ENCODE measurements at places on chromosomes 2 and 18.

GRCh38 chr2:97743913-97744312, 30.5 kb downstream of the ZAP70 start:
- no peak for DNase-seq

GRCh38 chr2:227164763-227165291, 403 bp downstream of the COL4A3 start:
- no peak for DNase-seq

DNA sequence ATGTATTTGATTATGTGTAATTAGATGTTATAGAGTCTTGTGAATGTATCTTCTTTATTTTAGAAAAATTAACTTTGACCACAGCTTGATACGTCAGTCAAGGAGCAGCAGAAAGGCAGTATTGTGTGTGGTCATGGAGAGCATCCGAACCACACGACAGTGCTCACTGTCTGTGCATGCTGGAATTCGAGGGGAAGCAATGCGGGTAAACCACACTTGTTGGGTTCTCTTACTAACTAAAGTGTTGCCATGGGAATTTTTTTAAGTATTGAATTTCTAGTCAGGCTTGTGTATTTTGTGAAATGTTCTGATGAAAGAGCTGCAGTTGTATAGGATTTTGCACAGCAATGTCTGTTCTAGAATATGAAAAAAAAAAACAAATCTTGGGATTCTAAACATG, 4.8 kb downstream of the PJVK start:
- DNase-seq, result no peak

DNA sequence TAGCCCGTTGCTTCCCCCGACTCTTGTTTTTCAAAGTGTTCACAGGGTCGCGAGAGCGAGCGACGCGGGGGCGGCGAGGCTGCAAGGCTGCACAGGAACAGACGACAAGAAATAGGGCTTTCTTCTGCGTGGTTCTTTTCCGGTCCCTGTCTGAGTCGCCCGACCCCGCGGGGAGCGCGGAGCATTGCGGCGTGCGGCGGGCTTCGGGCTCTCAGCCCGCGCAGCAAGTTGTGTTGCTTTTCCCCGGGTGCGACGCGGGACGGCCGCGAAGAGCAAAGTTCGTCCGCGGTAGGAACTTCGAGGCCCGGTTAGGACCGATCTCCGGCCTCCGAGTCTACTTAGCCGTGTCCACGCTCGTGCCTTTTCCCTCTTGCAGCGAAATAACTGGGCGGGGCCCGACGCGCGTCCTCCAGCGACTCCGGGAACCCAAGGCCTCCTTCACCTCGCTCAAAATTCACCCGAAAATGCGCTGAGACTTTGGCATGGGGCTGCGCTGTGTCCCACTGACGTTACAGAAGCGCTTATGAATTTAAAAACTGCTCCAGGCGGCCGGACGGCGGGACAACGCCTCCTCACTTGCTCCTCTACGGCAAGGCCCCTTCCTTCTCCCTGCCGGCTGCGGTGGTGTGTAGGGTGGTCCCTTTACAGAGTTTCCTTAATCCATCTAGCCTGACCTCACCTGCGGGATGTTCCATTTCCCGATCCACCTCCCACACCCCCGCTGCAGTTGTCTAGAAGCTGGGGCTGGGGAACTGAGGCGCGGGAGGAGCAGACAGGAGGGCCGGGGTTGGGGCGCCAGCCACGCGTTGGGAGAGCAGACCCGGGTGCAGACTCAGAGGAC, 1.5 kb upstream of the BCL2L11 start:
- DNase-seq, result peak; percentile 21

DNA sequence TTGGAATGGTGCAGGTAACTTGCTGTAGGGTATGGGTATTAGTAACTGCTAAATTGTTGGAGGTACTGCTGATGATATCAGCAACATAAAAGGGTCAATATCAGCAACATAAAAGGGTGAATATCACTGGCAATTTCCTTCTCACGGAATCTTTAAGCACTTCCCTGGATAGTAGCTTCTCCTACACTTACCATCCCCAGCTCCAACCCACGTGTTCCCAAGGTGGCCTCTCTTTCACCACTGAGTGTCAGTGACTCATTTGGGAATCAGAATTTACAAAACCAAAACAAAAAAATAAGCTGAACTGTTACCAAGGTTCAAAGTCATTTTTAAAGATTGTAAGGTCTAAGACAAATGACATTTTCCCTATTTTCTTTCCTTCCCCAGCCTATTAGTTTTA, 70.8 kb downstream of the LRP2 start:
- DNase-seq, result no peak
